ENCODE measurements at places on chromosomes 2 and 18.
A peak's percentile ranks its signal among the peaks of the same experiment; 100 is the strongest.

GRCh38 chr2:213232649-213233437 lies 51.4 kb upstream of the SPAG16 start:
- no peak for DNase-seq

DNA sequence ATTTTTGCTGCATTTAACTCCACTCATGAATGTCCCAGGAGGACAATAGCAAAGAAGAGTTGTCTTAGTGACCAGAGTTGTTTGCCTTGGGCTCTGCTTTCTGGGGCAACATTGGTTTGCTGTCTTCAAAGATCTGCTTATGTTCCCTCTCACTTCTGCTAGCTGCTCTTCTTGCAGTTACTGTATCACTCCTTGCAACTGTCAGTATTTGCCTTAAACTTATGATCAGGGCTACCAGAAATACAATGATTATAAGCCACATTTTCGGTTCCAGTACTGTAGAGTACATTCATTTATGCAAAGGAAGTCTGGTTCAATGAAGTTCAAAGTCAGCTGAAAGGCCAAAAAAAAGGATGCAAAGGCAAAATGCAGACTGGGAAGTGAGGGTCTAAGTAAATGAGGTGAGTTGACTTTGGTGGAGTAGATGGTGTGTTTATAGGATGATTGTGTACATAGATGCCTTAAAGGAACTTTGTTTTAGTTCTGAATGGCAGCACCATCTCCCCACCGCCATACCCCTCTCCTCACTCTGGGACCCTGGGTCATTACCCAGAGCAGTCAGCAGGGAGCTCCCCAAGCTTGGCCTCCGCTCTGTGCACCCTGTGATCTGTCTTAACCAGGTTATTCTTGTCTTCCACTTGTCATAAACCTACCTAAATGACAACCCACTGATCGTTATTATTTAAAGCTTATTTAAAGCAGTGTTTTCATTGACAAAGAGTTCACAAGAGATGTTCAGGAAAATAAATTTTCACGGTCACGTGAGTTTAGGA lies 236.0 kb downstream of the DOK6 start:
- no peak for DNase-seq

GRCh38 chr2:226694149-226694548 lies 105.5 kb downstream of the IRS1 start:
- no peak for DNase-seq

- DNase-seq: no peak
Observed at GRCh38 chr2:49770919-49771318, 616.6 kb upstream of the FSHR start.

- no peak for DNase-seq
Observed at GRCh38 chr2:182302174-182302573, 124.7 kb downstream of the PDE1A start.

GRCh38 chr2:236934656-236935055 lies 151.0 kb upstream of the COPS8 start:
- DNase-seq: no peak

GRCh38 chr2:178271629-178272333 lies 77.5 kb downstream of the OSBPL6 start:
- DNase-seq: peak; percentile 76

GRCh38 chr2:147884830-147885229 lies 40.0 kb downstream of the ACVR2A start:
- no peak for DNase-seq

- DNase-seq: no peak
Observed at GRCh38 chr18:1993866-1994265, 577.4 kb downstream of the METTL4 start.

- no peak for DNase-seq
Observed at GRCh38 chr2:18860179-18860578, 270.8 kb upstream of the NT5C1B start.

GRCh38 chr2:179513181-179513580 lies 248.5 kb upstream of the SESTD1 start:
- DNase-seq: no peak

- DNase-seq: no peak
Observed at GRCh38 chr2:108701208-108701607, 18.1 kb upstream of the RANBP2 start.

DNA sequence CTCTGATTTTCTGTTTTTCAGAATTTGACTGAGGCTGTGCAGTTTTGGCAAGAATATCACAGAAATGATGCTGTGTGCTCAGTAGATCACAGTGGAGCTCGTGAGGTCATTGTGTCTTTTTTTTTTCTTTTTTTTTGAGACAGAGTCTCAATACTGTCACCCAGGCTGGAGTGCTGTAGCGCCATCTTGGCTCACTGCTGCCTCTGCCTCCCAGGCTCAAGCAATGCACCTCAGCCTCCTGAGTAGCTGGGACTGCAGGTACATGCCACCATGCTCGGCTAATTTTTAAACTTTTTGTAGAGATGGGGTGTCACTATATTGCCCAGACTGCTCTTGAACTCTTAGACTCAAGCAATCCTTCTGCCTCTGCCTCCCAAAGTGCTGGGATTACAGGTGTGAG lies 203.6 kb downstream of the NCKAP5 start:
- DNase-seq: no peak

DNA sequence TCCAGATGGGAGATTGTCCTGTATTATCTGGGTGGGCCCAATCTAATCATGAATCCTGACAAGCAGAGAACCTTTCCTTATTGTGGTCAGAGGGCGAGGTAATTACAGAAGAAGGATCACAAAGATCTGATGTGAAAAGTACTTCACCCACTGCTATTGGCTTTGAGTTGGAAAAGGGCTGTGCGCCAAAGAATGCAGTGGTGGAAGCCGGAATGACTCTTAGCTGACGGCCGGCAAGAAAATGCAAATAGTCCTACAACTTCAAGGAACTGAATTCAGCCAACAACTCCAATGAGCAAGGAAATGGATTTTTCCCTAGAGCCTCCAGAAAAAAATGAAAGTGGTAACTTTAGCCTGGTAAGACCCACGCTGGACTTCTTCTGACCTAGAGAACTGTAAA lies 67.3 kb downstream of the CTNNA2 start:
- no peak for DNase-seq

GRCh38 chr2:121272596-121272995 lies 12.4 kb downstream of the TFCP2L1 start:
- no peak for DNase-seq

All from ascending aorta (tissue), 2 donors.